ENCODE measurements at places on chromosomes 11 and 22.

DNA sequence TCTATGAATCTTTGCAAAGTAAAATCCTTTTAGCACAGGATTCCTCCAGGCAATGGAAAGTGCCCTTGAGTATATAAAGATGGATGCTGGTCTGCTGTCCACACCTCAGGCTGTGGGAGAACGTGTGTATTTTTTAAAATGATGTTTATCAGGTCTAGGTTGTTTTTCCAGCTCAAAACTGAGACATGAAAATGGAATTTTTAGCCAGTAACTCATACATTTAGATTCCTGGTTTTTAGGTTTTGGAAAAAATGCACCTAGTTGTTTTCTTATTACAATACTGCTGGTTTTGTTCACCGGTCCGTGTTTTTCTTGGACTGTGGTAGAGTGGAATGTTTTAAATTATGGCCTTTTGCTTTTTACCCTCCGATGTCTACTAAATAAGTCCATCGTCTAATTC, 554.7 kb downstream of the SOX6 start:
- peak; percentile 28 for DNase-seq

DNA sequence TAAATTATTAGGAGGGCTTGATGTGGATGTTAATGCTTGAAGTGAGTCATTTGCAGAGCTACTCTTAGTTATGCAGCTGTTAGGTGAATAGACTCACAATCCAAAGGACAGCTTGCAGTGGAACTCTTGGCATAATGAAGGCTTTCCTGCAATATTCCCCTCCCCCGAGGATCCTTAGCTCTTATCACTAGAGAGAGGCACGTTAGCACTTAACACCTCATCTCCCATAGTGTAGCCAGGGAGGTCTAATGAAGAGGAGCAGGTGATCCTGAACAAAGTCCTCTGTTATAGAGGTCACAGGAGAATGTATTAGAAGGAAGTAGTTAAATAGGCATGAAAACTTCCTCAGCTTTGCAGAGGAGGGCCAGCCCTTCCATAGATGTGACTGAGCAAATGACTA, 919.2 kb upstream of the FAT3 start:
- no peak for DNase-seq

GRCh38 chr11:65776710-65777141, 4.0 kb downstream of the AP5B1 start:
- DNase-seq = no peak

- DNase-seq = no peak
Observed at GRCh38 chr11:8204596-8204995, 35.8 kb upstream of the RIC3 start.

DNA sequence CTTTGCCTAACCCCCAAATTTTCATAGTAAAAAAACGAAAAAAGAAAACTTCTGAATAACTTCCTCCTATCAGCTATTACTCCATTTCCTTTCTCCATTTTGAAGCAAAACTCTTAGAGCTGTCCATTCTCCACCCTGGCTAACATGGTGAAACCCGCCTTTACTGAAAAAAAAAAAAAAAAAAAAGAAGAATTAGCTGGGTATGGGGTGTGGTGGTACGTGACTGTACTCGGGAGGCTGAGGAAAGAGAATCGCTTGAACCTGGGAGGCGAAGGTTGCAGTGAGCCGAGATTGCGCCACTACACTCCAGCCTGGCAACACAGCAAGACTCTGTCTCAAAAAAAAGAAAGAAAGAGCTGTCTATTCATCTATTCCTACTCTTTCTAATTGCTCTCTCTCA, 11.3 kb upstream of the NXF1 start:
- DNase-seq = no peak

GRCh38 chr22:36194971-36195370, 6.6 kb downstream of the APOL4 start:
- DNase-seq = peak; percentile 85

DNA sequence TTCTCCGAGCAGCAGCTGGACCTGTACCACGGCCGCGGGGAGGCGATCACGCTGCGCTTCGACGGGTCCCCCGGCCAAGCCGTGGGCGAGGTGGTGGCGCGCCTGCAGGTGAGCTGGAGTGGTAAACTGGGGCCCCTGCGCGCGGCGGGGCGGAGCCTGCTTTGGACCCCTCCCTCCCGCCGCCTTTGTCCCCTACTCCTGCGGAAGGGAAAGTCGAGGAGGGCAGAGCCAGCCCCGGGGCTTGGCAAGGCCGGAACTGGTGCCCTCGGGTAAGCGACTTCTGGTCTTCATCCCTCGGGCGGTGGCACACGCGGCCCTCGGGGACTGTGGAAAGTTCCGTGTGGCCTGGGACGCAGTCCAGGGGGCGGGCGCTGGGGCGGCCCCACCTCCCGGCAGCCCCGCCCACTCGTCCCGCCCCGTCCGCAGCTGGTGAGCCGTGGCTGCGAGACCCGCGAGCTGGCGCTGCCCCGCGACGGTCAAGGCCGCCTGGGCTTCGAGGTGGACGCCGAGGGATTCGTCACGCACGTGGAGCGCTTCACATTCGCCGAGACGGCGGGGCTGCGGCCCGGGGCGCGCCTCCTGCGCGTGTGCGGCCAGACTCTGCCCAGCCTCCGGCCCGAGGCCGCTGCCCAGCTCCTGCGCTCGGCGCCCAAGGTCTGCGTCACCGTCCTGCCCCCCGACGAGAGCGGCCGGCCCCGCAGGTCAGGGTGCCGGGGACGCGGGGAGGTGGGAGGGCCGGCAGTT, 9.2 kb downstream of the SIPA1 start:
- DNase-seq = peak; percentile 26

- DNase-seq = no peak
Observed at GRCh38 chr11:119029340-119030028, 1.2 kb downstream of the SLC37A4 start.

DNA sequence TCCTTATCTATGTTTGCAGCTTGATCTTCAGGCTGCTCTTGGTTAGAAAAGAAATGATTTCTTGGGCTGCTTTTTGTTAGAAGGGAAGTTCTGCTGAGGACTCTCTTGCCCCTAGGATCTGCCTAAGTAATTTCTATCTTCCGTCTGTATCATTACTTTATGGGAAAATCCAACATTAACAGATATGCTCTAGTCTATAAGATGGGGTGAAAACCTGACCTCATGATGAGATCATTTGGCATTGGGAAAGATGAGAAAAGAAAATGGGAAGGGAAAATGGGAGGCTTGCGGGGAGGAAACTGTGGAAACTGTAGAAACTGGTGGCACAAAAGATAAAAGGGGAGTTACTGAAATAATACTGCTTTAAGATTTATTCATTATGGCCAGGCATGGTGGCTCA, 63.6 kb downstream of the FDX1 start:
- no peak for DNase-seq

DNA sequence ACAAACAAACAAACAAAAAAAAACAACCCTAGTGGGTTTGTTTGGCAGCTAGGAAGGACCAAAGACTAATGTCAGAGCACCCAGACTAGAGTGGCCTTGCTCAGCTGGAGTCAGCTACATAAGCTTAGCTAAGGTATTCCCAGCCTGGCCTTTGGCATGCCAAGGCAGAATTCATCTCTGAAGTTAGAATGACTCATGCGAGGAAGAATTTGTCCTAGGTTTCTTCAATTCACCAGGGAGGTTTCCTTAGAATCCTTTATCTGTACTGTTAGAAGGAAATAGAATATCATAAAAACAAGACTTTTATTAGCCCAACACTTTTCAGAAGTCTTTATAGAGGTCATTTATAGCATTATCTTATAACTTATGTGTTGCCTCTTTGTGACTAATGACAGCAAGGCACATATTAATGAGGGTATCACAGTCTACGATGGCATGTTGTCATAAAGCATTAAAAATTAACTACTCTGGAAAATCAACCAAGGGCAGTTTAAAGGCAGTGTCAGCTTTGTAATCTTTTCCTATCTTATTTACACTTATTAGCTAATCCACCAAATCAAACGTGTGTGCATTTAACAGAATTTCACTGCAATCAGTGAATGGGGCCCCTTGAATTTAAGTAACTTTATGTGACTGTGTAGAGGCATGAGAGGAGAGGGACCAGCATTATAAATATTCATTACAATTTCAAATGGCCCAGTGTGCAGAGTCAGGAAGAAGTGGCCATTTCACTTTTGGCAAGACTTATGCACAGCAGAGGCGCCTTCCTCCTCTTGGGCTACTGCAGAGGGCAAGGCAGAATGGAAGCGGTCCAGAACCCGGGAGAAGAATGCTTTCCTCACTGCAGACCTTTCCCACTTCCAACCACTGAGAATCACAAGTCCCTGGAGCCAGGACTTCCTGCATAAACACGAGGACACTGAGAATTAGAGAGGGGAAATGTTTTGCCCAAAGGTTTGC, 36.3 kb downstream of the SLC5A1 start:
- peak; percentile 74 for DNase-seq

DNA sequence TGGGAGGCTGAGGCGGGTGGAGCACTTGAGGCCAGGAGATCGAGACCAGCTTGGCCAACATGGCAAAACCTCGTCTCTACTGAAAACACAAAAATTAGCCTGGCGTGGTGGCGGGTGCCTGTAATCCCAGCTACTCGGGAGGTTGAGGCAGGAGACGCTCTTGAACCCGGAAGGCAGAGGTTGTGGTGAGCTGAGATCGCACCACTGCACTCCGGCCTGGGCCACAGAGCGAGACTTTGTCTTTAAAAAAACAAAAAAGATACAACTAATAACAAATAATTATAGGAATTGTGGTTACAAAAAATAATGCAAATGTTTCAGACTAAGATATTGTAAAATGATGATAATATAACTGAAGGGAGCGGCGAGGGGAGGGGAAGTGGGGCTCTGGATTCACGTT, 90.3 kb upstream of the RTL6 start:
- DNase-seq = no peak

DNA sequence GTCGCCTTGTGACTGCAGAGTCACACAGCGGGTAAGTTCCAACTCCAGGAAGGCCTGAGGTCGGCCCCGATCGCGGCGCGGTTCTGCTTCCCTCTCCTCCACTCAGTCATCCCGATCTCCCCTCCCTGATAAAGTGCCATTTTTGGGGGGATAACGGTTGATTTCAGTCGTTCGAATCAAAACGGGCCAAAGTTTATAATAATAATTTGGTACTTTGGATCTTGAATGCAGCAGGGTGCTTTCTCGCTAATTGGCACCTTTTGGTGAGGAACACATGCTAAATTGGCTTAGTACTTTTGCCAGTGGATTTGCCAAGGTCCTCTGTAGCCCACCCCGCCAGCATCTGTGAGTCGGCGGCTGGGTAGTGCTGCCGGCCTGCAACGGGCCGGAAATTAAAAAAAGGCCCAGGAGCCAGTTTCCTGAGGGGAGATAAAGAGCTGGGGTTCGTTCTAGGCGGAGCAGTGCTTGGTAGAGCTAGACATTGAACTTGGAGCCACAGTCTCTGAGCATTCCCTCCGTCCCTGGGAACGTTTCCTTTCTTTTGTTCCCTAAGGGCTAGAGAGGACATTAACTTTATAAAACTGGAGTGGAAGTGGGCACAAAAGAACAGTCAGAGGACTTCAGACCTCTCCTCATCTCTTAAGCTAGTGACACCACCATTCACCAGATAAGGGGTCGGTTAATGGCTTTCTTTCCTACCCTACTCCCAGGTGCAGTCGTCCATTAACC, 997 bp downstream of the UBE2L3 start:
- peak; percentile 30 for DNase-seq

GRCh38 chr11:121240650-121241303, 51.8 kb upstream of the SC5D start:
- DNase-seq = peak; percentile 48

GRCh38 chr11:105910095-105910715, 111.8 kb downstream of the MSANTD4 start:
- no peak for DNase-seq

- DNase-seq = no peak
Observed at GRCh38 chr11:88435415-88435814, 97.9 kb upstream of the CTSC start.

DNA sequence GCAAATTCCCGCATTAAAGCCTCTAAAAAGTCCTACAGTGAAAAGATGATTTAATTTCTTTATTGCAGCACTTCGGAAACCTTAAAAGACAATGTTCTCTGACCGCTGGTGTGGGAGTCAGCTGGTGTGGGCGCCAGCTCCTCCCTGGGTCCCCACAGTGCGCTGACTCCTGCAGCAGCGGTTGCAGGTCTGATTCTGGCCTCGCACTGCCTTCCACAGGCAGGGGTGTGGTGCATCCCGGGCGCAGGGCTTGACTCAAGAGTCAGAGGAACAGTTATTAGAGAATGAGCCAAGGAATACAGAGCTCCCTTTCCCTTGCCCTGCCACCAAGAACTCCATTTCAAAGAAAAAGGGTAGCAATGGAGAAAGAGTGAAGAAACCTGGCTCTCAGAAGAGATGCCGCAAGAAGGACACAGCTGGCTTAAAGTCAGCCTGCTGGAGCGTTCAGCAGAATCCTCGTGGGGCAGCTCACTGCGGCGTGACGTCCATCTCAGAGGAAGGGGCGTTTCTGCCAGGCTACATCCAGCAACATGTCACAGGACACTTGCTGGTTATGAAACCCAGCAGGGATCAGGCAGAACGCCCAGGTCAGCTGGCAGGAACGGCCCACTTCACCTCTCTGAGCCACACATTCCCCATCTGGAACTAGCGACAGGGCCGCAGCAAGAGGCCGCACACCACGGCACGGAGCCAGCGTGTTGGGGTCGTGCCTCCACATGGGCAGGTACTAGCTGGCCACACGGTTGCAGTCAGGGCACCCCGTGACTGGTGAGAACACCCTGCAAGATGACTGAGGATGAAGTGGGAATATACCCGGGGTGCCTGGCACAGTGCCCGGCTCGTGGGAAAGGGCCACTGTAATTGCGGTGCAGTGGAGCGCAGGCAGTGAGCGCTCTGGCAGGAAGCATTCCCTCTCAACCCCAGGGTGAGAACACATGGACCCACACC, 18.1 kb upstream of the EFCAB6 start:
- peak; percentile 33 for DNase-seq

DNA sequence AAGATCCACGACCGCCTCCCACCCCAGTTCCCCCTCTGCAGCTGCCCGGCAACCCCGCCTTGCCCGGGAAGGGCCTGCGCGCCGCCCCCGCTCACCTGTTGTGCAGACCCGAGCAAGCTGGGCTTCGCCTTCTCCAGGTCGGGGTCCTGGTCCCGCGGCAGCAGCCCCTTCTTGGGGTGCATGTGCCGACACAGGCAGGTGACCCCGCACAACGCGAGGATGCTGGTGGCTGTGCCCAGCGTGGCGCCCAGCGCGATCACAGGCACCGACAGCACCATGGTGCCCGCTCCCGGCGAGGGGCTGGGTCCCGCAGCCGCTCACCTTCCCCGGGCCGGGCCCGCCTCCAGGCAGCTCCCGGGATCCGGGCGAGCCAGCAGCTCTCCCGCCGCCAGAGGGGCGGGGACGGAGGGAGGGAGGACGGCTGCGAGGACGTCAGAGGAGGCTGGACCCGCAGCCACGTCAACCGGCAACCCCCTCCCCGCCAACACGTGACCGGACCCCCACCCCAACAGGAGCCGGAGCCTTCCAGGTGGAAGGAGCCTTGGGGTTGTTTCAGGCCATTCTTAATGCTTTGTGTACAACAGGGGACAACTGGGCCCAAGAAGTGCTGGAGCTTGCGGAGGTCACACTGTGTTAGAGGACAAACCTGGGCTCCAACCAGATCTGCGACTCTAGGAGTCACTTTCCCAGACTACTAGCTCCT, at the start of gene SYT13:
Gene SYT13, minus strand, starts transcription at position 412 of the 703 bp plus-strand sequence. Its CDS starts 134 bp downstream, at position 278.
- DNase-seq = no peak

All from fibroblast of skin of scalp (primary cell).